ENCODE measurements at places on chromosomes 2 and 18.
A peak's percentile ranks its signal among the peaks of the same experiment; 100 is the strongest.

DNA sequence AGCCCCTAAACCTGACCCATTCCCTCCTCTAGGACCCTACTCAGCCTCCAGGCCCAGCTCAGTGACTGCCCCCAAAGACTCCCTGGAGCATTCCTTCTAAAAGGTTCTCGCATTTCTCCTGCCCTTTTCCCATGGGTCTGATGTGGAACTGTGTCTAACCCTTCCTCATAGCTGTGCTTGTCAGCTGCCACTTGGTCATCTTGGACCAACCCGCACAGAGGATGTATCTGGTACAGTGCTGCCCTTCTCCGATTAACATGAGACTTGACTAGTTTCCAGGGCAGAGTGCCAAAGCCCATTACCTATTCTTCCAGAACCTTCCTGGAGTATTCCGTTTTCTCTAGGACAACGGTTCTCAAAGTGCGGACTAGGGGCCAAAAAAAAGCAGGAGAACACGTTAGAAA, 518 bp upstream of the NFU1 start:
- no peak for DNase-seq

GRCh38 chr2:85772019-85772745, 18.4 kb downstream of the ATOH8 start:
- peak; percentile 97 for DNase-seq

DNA sequence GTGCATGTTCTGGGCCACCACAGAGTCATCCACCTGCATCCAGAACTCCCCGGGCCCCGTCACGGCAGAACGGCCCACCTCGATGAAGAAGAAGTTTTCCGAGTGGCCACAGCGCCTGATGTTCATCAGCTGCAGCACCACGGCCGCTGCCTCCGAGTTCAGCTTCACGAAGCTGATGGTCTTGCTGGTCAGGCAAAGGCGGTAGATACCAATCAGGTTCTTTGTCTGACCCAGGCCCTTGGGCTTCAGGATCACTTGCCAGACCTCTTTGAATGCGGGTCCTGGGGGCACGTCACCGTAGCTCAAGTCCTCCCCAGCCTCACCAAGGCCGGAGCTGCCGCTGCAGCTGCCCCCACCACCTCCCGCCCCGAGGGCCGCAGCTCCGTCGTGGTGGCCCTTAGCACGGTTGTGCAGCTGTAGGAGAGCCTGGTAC, 1.6 kb downstream of the IRS1 start:
- peak; percentile 39 for DNase-seq

- no peak for DNase-seq
These were observed 3.4 kb downstream of the INSIG2 start for GRCh38 chr2:118091631-118092030.

- no peak for DNase-seq
These were observed 250.2 kb upstream of the RAB12 start for GRCh38 chr18:8359076-8359475.

- DNase-seq, result peak; percentile 56
These were observed 542 bp downstream of the PGAP1 start for GRCh38 chr2:196925768-196926561.

- no peak for DNase-seq
These were observed 17.7 kb downstream of the SLC66A2 start for GRCh38 chr18:79933765-79934164.

DNA sequence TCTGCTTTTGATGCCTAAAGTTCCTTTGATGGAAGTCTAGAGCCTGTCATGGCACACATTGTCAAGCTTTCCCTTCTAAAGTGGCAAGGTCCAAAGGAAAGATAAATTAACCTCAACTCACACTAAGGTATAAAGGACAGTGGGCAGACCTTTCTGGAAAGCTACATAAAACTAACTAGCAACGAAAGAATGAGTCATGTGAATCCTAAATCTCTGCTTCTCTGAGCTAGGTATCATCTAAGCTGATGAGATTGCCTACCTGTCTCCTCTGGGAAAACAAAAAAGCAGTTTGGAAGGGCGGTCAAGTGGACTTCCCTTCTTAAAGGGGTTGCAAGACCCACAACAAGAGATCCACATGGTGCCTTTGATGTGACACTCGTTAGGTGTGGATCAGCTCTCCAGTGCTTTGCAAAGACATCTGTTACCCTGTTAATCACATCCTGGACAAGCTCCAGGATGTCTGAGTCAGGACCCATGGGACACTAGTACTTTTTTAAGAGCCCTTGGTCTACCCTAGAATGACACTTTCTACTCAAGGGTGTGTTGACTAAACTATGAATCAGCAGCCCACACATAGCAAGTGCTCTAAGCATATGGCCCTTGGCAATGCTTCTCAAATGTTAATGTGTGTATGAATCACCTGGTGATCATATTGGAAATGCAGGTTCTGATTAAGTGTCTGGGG, 173.5 kb downstream of the ALK start:
- peak; percentile 65 for DNase-seq

GRCh38 chr2:136167721-136168475, 49.9 kb upstream of the CXCR4 start:
- no peak for DNase-seq

DNA sequence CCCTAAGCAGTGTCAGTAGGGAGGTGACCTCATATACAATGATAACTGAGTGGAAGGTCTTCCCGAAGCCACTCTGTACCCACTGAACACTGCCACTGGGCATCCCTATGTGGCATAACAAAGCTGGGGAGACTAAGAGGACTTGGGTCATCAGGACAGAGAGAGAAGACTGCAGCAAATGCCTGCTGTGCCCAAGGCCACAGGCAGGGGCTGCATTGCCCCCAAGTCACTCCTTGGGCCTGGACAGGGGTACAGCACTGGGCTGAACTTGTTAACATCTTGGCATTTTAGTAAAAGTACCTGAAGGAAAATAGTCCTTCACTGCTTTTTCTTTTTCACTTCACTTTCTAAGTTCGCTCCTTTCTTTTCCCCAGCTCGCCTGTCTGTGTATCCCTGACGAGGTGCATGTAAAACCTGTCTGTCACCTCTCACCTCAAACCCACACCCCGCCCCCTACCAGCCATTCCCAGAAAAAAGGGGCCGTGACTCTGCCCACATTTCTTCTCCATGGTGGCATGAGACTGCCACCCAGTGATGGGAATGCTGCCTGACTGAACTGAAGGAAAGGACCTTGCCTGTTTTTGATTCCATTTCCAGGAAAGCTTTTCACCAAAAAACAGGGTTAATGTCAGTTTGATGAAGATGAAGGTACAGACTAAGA, 62.9 kb downstream of the MTHFD2 start:
- peak; percentile 68 for DNase-seq

GRCh38 chr2:39504790-39505335, 67.8 kb upstream of the MAP4K3 start:
- DNase-seq, result peak; percentile 57

DNA sequence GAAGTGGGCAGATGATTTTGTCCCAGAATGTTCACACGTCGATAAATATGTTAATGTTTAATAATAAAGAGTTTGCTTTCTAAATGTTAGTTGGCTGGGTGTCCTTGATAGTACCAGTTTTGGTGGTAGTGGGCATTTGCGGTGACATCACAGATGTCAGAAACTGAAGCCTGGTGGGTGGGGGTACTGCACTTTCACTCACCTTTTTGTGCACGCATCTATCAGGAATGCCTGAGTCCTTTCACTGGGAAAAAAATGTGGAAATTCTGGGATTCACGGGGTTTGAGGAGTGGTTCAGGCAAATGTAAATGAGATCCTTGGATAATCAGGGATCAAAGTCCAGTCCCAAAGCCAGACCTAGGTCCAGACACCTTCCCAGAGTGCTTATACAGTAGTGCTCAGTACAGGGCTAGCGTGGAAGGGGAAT, 3.2 kb downstream of the EPAS1 start:
- DNase-seq, result no peak

DNA sequence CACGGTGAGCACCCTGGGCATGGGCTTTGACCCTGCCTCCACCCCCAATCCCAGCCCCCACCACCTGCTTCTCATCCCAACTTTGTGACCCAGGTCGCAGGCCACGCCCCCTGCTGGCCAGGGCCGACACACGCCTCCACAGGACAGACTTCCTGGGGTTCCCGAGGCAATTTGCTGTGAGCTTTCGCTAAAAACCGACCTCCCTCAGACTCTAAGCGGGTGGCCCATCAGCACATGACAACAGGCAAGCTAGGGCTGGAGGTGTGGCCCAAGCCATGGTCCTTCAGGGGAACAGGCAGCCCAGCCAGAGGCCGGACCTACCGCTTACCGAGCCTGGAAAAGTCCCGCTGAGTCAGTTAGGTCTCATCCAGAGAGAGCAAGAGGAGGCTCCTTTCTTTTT, 31.9 kb downstream of the C1QL2 start:
- peak; percentile 58 for DNase-seq

- peak; percentile 48 for DNase-seq
These were observed 89.8 kb downstream of the PRPF40A start for GRCh38 chr2:152627351-152627957.

DNA sequence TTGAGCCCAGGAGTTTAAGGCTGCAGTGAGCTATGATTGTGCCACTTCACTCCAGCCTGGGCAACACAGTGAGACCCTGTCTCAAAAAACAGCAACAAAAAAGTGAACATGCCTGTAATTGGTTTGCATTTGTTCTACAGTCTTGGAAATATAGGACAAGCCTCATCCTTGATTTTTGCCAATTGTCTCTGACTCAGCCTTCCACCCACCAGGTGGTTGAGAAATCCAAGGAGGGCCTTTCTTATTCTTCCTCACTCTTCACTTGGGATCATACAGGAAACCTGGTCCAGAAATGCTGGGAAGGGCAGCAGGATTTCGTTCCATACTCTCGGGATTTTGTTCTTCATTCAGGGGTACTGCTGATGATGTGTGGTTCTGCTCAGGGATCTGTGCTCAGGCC, 94.6 kb downstream of the CDC42EP3 start:
- DNase-seq, result no peak

DNA sequence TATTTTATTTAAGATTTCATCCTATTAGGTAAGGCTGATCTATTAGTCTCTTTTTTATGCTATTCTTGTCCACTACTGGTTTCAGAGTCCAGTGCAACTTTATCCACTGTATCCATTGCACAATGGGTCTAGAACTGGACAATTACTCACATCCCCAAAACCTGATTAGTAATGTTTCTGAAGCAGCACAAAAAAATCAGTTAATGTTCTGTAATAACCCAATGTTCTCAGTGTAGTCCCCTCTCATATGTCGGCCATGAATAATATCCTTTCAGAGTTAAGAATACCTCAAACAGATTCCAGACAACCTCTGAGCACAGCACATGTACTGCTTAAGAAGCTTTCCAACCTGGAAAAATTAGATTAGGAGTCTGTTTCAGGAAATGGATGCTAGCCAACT, 29.7 kb downstream of the MGAT4A start:
- no peak for DNase-seq

GRCh38 chr2:105895990-105896764, 151.5 kb downstream of the NCK2 start:
- no peak for DNase-seq

GRCh38 chr2:183426825-183427224, 302.6 kb downstream of the NUP35 start:
- DNase-seq, result no peak

DNA sequence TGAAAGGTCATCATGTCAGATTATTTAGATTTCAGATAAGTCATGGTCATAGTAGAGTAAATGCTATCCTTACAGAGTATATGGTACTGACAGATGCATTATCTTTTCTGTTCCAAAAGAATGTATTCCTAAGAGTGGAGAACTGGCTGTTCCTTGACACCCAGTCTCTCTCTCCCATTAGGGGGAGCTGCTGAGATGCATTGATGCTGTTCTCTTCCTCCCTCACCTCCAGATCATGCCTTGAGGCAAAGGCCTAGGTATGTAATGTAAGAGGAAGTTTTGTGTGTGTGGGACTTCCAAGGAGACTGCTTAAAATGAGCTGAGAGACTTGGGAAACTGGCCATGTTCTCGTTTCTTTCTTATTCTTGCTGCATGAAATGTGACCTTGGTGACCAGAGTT, 979.5 kb upstream of the CELF4 start:
- DNase-seq, result no peak

DNA sequence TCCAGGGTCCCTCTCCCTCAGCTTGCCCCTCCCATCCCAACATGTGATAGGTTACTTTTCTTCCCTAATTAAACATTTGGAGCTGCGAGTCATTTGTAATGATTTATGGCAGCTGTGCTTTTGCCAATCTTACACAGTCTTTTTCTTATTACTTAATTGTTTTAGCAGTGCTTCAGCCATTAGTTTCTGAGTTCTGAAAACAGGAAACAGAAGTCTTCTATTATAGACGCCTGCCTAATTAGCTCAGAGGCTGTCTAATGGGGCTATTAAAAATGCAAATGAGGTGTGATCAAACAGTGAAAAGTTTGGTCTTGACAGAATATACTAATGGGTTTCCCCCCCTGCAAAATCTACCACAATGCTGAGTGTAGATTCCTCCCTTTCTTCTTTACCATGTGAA, 388.3 kb upstream of the CELF4 start:
- no peak for DNase-seq

DNA sequence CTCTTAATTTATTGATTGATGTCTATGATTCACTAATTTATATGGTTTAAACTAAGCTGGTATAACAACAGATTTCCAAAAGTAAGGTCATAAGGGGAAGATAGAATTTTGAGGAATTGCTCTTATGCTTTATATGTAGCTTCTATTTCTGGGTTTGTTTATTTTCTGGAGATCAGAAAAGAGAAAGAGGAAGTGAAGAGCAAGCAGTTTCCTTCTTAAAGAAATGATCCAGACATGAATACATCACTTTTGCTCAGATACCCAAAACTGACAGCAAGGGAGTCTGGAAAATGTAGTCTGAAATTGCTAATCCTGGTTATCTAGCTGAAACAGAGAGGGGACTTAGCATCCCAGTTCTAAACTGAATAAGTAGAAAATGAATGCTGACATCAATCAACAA, 912.5 kb upstream of the CRIM1 start:
- DNase-seq, result no peak

GRCh38 chr18:49459404-49460171, 857 bp downstream of the DYM start:
- no peak for DNase-seq

DNA sequence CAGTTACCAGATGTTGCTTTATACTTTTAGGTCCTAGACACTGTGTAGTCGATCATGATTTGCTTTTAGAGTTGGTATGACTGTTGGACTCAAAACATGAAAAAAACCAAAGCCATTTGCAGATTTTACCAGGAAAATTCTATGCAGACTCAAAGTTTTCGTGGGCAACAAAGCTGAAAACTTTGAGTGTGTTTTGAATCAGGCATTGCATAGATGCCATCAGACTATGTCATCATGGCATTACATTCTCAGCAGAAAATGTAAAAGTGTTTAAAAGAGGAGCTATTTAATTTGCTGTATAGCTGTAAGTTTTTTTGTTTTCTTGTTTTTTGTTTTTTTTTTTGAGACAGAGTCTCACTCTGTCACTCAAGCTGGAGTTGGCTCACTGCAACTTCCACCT, 43.5 kb upstream of the ELAC1 start:
- no peak for DNase-seq

DNA sequence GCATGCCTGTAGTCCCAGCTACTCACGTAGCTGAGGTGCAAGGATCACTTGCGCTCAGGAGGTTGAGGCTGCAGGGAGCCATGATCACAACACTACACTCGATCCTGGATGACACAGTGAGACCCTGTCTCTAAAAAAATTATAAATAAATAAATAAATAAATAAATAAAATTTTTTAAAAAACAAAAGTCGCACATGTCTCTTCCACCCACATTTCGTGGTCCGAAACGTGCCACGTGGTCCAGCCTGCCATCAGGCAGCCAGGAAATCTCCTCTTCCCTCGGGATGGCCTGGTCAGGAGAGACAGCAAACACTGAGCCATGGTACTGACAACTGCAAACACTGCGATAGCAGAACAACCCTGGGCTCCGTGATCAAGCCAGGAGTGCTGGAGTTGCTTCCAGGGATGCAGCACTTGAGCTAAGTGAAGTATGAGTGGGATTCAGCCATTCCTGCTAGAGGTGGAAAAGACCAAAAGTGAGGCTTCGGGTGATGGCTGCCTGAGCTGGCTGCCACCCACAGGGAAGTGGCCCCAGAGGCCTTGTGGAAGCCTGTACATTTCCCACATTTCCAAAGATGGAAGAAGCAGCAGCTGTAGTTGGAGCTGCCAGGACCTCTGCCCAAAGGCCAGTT, 193.1 kb downstream of the SMAD2 start:
- no peak for DNase-seq

Data from AG20443 (cell line).